Cortex of kidney (tissue), 1 donor: ENCODE measurements at places on chromosomes 1 and 21.

DNA sequence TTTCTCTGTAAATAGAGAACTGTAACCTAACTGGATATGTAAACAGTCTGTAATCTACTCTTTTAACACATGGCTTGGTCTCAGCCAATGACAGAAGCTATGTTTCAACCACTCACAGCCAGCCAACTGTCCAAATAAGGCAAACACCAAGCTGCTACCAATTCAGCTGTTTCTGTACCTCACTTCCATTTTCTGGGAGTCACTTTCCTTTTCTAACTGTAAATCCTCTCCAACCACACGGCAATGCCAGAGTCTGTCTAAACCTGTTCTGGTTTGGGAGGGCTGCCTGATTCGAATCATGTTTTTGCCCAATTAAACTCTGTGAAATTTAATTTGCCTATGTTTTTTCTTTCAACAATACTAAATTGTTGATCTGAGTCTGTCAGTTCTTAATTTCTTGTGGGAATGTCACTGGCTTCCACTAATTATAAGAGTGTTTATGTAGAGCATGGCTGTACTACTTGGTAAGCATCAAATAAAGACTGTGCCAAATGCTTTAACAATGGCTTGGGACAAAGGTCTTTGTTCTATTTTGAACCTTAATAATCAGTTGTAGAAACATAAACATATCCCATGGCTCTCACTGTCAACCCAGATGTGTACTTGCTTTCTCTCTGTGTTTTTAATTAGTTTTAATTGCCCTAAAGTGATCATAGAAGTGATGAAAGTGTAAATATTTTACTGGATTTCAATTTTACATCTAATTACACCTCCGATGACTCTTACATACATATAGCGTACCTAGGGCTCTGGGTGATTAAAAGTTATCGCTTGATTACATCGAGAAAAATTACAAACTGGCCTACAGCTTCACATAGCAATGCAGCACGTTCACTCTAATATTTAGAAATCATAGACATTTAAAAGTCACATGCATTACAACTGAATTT, 1144.6 kb upstream of the TMPRSS15 start:
- no peak for DNase-seq

GRCh38 chr1:159261721-159262494, 40.2 kb upstream of the FCER1A start:
- no peak for DNase-seq

DNA sequence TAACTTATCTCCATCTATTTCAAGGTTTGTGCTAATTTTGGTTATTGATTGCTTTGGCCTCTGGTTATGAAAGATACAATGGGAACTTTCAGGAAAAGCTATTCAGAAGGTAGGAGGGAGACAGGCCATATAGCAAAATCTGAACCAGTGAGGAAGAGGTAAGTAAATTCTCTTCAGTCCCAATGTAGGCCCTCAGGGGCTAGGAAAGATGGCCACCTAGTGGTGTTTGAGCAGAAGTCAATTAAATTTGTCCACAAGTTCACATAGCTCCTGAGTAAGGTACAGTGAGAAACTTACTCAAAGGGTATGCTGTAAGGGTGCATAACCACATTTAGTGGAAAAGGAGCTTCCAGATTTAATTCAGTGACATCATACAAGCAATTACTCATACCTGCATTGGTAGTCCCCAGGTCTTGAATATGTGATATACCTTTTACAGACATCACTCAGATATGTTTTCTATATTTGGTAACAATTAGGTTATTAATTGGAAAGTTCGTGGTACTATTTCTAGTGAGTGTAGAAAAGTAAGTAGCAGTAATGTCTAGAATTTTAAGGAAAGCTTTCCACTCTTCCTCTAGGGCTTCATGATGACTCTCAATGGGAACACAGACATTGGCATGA, 21.4 kb upstream of the FMO1 start:
- no peak for DNase-seq

DNA sequence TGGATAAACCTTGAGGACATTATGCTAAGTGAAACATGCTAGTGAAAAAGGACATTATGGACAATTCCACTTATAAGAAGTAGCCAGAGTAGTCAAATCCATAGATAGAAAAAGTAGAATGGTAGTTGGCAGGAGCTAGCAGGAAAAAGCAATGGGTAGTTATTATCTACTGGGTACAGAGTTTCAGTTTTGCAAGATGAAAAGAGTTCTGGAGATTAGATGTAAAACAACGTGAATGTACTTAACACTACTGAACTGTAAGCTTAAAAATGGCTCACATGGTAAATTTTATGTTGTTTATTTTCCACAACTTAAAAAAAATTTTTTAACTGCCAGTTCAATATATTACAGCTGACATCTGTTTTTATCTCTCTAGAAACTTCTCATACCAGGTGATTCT, 19.4 kb downstream of the JAK1 start:
- DNase-seq = no peak

DNA sequence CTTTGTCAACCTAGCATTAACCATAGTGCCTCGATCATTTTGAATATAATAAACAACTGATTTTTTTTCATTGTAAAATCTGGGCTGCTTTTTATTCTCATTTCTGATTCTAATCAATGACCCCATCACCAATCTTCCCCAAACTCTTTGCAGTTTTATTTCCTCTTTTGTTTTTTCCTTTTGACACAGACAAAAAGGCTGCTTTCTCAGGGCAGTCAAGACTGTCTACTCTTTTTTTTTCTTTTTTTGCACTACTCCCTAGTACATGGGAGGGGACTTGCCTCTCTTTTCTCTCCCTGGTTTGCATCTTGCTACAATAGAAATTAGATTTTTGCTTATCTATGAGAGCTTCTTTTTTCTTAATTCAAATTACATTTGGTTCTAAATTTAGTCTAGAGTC, 987.9 kb downstream of the ADGRL2 start:
- DNase-seq = no peak

- no peak for DNase-seq
Measured at GRCh38 chr1:33244143-33244808, 12.0 kb upstream of the ZNF362 start.

DNA sequence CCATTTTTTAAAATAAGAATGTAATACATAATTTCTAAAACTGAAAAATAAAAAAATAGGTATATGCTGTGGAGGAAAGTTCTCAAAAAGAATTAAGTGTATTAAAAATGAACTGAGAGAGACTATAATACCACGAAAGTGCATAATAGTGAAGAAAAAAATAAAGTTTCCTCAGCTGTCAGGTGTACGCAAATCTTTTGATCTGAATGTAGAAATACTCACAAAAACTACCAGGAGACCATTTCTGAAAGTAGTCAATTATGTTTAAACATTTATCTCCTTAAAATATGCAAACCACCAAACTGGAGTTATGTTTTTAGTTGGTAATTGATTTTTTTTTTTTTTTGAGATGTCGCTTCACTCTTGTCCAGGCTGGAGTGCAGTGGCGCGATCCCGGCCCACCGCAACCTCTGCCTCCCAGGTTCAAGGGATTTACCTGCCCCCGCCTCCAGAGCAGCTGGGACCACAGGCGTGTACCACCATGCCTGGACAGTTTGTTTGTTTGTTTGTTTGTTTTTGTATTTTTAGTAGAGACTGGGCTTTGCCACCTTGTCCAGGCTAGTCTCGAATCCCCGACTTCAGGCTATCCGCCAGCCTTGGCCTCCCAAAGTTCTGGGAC, 1169.2 kb upstream of the B3GALT2 start:
- DNase-seq = no peak

GRCh38 chr21:32034850-32035249, 162.0 kb downstream of the HUNK start:
- DNase-seq = no peak

- DNase-seq = no peak
Measured at GRCh38 chr1:3064901-3065300, 4.1 kb upstream of the PRDM16 start.

DNA sequence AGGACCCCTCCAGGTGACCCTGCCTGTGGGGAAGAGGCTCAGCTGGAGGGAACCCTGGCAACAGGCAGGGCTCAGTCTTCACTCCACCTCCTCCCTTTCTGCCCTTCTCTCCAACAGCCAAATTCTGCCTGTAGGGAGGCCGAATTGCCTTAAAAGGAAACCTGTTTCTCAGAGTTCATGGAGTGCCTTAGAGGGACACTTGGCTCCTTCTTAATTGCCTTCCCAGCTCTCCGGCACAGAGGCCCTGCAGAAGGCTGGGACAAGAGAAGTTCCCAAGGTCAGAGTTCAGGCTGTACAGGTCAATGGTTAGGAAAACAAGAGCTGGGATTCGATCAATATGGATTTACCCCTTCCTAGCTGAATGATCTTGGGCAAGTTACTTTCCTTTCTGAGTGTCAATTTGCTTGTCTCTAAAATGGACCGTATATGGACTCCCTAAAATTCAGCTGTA, 6.2 kb downstream of the CSRP1 start:
- no peak for DNase-seq

- DNase-seq = no peak
Measured at GRCh38 chr1:95863086-95863485, 629.1 kb downstream of the RWDD3 start.

GRCh38 chr1:11787804-11788436, 17.8 kb downstream of the MTHFR start:
- no peak for DNase-seq

- no peak for DNase-seq
Measured at GRCh38 chr21:14913638-14914037, 151.2 kb downstream of the NRIP1 start.

- no peak for DNase-seq
Measured at GRCh38 chr1:163248064-163248463, 45.3 kb upstream of the RGS5 start.

- no peak for DNase-seq
Measured at GRCh38 chr1:108152782-108153222, 47.3 kb downstream of the SLC25A24 start.

DNA sequence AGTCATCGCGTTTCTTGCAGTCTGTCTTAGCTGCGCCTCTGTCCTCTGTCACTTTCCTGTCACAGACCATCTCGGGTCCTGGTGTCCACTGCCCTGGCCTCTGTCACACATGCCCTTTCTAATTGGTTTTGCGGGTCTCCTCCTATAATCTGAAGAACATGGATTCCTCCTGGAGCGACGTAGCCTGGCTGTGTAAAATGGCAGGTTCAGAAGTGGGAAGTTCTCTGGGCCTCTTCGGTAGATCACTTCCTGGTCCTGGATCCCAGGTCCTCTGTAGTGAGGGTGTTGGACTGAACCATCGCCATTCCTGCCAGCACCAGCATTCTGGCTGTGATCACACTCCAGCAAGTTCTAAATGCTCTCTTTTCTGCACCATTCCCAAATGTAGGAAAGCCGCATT, 857 bp downstream of the FAM3B start:
- no peak for DNase-seq

DNA sequence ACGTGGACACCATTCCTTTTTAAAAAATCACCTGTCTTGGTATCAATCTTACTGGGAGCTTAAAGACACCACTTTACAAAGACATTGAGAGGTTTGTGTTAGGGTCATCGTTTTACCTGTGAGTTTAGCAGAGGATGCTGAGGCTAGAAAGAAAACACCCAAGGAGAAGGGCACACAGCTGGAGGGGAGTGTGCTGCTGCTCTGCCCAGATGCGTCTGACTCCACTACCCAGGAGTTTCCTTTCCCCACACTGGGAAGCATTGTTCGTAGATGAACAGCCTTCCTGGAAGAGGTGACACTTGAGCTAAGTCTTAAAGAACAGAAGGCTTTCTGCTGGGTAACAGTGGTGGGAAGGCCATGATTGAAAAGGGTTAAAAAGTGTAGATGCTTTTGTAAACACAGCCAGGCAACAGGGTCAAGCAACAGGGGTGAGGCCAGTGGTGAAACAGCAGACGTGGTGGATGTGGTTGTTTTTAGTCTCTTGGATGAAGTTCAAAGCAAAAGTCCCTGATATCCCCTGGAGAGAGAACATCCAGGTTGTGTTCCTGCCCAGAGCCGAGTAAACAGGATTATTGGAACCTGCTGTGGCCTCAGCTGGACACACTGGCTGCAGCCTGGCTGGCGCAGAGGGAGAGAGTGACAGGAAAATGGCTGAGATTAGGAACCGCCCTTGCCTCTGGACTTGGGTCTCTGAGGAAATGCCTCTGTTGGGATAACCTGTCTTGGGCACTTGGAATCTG, 198.6 kb upstream of the JUN start:
- DNase-seq = no peak

GRCh38 chr1:235423214-235423652, 56.0 kb downstream of the TBCE start:
- no peak for DNase-seq

DNA sequence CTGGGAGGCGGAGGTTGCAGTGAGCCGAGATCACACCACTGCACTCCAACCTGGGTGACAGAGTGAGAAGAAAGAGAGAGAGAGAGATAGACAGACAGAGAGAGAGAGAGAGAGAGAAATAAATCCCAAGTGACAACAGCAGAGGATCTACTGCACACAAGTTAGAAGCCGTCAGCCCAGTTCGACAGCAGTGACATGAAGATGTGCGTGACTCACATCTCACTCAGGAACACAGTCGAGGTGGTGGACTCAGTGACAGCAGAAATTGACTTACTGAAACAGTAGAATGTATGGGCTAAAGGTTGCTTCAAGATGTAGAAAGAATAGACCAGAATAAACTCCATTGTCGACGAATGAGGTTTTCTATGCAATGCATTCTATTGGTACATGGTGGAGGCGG, 77.0 kb upstream of the KRTAP19-8 start:
- no peak for DNase-seq

- no peak for DNase-seq
Measured at GRCh38 chr1:229238674-229239415, 32.1 kb upstream of the RAB4A start.

- DNase-seq = no peak
Measured at GRCh38 chr1:154714638-154715037, 106.7 kb upstream of the ADAR start.
